ENCODE measurements at places on chromosomes 5 and 9.
A peak's percentile ranks its signal among the peaks of the same experiment; 100 is the strongest.

DNA sequence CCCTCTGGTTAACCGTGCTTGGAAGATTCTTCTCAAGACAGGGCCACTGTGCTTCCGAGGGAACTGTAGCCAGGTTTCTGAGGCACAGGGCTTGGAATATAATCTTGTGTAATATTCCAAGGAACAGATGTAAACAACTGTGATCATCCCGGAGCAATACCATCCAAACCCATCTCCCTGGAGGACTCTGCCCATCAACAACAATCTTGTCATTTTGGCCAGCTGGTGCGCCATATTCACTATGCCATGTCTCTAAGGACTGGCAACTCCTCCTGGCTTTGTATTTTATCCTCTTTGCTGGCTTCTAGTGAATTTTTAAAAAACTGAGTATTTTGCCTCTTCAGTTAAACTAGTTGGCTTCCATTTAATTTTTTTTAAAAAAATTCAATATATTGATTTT is 349.3 kb downstream of the ADAMTS6 start:
- no peak for DNase-seq

DNA sequence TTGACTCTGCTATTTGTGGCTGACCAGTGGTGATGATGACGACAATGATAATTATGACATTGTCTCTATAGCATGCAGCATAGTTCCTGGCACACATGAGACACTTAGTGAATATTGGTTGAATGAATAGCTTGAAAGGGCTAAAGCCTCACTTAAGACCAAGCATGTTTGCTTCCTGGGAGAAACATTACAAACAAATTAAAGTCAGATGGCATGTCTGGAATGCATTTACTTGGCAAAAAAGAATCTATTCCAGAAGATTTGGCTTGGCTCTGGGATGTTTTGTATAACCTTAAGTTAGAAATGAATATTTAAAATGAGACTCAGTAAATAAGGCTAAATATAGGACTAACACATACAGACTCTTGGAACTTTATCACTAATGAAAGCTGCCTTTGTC is 21.6 kb downstream of the GAS1 start:
- DNase-seq = peak; percentile 83

DNA sequence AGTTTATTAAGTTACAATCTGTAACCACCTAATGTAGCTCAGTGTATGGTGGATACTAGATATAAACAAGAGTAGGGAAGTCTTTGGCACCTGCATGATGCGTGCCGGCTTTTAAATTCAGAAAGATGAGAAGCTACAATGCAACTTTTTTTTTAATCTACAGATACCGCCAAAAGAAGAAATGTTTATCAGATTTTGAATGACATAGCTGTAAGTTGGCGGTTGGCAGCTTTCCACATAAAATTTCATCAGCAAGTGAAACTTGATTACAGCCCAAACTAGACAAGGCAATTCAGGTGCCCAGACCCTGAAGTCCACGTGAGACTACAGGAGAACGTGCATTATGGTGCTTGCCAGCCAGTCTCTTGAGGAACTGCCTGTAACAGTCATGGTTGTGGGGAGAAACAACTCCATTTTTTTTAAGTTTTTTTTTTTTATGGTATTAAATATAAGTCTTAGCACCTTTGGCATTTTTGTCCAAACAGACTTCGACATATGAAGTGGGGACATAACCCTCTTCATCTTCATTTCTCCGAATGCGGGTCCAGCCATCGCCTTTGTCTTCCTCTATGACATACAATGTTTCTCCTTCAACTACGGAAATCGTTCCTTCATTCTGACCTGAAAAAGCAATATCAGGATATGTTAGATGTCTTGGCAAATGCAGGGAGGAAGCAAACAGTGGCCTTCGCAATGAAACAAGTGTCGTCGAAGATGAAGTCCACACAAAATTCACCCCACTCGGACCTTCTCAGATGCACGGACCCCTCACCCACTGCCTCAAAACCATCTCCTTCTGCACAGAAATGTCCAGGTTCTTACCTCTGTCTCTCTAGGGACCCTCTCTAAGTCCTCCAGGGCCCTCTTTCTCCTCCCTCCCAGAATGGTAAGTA is 60.4 kb downstream of the USP20 start:
- DNase-seq = no peak

DNA sequence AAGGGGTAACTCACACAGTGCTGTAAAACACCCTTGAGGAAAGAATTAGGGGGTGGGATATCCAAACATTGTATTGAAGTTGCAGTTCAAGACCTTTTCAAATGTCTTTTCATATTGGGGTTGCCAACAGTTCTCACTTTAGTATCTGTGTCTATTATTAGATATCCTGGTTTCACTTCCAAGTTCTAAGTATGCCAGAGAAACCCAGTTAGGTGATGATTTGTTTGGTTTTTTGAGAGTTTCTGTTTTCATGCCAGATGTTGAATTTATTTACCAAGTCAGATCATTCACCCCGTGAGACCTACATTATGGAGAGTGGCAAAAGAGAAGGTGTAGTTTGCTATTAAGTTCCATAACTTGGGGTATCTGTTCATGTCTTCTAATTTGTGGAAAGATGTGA is 64.5 kb downstream of the C9orf152 start:
- no peak for DNase-seq

DNA sequence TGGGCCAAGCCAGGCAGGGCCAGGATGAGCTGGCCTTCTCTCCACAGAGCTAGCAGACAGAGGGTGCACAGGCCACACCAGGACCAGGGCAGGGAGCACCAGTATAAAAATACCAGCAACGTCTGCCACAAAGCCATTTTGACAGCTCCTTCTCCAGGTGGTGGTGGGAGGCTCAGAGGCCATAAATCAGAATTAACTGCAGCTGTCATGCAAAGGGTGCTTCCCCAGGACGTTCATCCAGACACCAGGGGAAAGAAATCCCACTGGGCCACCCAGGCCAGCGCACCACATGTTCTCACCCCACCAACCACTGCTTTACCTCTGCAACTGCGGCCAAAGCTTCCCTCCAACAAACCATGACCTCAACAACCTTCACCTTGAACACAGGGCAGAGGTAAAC is 403.7 kb upstream of the TRPC7 start:
- DNase-seq = no peak

Measured in BJ (cell line).